ENCODE measurements at places on chromosomes 3 and 15. TPM values are rescaled to one million over a fixed set of nuclear protein-coding genes. Genes with fewer than 3 reads are reported as not detected.

DNA sequence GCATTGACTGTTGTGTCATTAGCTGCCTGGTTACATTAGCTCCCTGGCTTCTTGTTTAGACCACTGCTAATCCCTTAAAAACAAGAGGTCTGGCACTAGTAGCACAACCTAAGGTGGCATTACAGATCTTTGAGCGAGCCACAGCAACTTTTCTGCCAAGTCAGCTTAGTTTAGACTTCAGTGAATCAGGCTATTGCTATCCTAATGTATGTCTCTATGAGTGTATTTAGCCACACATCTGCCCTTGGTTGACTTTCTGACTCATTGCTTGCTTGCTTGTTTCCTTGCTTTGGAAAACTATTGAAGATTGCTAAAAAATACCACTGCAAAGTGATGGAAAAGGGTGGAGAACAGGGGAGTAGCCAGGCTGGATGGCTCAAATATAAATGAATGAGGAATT, 50.2 kb downstream of the CHP1 start:
- no peak for DNase-seq

The SLC7A14 gene
- total RNA-seq = 1.8 TPM

DNA sequence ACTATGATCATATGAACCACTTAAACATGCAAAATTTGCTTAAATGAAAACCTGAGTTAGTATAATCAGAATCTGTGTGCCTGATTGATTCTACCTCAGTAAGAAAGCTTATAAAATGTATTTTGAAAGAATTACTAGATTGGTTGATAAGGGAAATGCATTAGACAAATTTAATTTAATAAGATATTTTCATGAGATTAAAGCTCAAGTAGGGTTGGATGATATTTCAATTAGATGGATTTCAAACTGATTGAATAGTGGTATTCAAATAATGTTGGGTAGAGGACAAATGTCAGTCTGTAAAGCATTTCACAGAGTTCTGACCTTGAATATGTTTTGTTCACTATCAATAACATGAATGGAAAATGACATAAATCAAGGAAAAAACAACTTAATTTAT, 780.4 kb upstream of the ALCAM start:
- no peak for DNase-seq

GRCh38 chr15:85010386-85011159, 28.9 kb downstream of the PDE8A start:
- DNase-seq = no peak

The TRAIP gene
- total RNA-seq = 6.8 TPM

The ISG20 gene
- 1.7 TPM for total RNA-seq

GRCh38 chr15:74906067-74906449, 593 bp downstream of the FAM219B start:
- DNase-seq = no peak

DNA sequence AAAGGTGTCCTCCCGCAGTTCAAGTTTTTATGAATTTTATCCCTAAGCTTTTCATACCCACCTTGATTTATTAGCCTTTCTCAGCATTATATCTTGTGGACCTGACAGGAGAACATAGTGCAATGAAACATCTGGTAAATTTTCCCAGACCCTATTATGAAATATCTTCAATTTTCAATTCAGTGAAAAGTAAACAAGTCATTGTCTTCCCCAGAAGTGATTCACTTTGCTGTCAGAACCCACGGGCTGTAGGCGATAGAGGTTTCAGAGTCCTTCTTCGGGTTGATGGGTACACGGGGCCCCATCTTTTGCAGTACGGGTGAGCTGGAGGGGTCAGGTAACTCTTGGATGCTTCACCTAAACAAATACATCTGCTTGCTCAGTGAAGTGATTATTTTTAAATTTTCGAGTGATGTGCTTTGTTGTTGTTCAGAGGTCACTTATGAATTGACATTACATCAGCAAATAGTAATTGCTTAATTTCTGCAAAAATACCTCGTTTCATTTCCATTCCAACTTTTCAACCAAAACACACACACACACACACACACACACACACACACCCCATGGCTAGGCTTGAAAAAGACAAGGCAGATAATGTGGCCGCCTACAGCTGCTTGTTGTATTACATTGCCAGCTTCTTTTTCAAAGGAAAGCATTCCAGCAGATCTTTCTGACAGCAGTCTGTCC, 102.9 kb downstream of the SEMA6D start:
- no peak for DNase-seq

The MYL3 gene
- 19.8 TPM for total RNA-seq

The CCR3 gene
- total RNA-seq = not detected

DNA sequence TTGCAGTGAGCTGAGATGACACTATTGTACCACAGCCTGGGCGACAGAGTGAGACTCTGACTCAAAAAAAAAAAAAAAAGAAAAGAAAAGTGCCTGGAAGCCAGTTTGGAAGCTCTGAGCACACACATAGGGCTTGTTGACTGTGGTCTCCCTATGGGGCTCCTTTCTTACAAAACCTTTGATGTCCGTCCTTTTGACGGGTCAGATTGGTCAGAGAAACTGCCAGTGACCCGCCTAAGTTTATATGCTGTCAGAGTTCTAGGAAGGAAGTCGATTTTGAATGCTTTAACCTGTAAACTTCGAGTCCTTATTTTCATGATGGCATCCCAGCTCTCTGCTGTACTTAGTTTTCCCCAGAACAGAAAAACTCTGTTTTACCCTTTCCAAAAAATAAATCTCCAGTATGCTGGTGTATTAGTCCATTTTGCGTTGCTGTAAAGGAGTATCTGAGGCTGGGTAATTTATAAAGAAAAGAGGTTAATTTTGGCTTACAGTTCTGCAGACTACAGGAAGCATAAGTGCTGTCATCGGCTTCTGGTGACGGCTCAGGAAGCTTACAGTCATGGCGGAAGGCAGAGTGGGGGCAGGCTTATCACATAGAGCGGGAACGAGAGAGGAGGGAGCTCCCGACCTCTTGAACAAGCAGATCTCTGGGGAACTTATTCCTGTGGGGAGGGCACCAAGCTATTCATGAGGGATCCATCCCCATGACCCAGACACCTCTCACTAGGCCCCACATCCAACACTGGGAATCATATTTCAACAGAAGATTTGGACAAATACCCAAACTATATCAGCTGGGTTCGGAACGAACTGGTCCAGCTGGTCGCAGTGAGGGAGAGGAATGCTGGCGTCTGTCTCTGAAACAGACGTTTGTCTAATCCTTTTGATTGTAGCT, 72.3 kb downstream of the LMLN start:
- DNase-seq = no peak

The RNF13 gene
- total RNA-seq = 162 TPM

DNA sequence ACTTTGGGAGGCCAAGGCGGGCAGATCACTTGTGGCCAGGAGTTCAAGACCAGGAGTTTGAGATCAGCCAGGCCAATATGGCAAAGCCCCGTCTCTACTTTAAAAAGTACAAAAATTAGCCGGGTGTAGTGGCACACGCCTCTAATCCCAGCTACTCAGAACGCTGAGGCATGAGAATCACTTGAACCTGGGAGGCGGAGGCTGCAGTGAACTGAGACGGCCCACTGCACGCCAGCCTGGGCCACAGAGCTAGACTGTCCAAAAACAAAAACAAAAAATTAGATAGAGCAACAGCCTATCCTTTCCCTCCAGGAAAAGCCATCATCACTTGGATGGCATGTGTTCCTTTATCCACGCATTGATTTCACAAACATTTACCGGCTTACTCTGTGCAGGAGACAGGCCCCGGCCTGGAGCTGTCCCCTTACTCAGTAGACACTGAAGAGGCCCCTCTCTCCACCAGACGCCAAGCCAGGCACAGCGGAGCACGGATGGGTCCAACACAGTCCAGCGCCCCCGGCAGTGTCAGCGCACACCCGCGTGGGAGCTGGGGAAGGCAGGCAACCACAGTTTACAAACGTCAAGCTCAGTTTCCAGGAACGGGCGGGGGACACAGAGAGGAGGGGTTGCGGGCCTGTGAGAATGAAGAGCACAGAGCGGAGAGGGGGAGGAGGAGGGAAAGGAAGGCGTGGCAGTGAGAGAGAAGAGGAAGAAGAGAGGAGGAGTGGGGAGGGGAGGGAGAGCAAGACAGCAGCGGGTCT, 3.1 kb downstream of the GP5 start:
- DNase-seq = no peak

The ARRDC4 gene
- 36.7 TPM for total RNA-seq

The CXCR6 gene
- total RNA-seq = 0.63 TPM

- no peak for DNase-seq
Observed at GRCh38 chr3:101780661-101781060, 1.6 kb downstream of the NXPE3 start.

GRCh38 chr15:62497356-62497755, 332.3 kb upstream of the C2CD4B start:
- DNase-seq = no peak

The SCG5 gene
- 14.9 TPM for total RNA-seq

The ROPN1 gene
- total RNA-seq = not detected

DNA sequence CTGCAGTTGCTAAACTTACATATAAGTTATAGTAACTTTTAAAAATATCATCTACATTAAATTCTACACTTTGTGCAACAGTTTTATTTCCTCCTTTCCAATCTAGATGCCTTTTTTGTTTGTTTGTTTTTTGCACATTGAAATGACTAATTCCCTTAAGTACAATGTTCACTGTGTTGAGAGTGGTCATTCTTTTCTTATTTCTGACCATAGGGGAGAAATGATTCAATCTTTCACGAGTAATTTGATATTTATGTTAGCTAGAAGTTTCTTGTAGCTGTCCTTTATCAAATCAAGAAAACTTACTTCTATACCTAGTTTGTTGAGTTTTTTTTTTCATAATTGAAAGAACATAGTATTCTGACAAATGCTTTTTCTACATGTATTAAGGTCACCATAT, 85.0 kb upstream of the CBLB start:
- DNase-seq = no peak

DNA sequence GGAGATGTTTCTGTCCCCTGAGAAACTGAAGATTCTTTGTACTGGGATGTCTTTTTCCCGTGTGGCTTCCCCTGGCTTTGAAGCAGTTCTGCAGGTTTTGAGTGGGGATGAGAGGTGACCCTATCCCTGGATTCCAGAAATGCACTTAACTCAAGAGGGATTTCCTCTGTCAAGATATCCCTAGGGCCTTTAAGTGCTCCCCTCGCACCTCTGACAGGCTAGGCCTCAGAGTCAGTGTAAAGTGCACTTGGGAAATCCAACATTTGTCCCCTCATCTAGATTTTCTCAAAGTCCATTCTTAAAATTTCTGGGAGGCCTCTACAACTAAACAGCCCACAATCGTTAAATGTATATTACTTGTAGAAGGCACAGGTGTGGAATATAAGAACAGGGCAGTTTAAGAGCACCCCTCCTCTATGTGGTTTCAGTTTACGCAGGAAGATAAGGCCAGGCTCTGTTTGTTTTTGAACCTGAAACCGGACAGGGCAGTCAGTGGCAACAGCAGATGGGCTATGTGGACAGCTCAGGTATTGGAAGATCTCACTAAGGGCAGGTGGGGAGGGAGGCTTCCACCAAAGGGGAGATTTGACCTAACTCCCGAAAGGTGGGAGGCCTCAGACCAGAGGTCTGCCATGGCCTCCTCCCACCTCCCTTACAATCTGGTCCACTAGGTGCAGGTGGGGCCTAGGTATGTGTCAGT, 4.8 kb downstream of the C3orf52 start:
- DNase-seq = no peak

GRCh38 chr15:83446904-83447709, at the start of gene SH3GL3:
Gene SH3GL3 (plus strand): TSS chr15:83447341. CDS start chr15:83447534, 193 bp downstream.
- no peak for DNase-seq

- no peak for DNase-seq
Observed at GRCh38 chr3:43773273-43774094, 82.7 kb downstream of the ABHD5 start.

GRCh38 chr3:66028457-66028856, 10.3 kb downstream of the MAGI1 start:
- DNase-seq = no peak

DNA sequence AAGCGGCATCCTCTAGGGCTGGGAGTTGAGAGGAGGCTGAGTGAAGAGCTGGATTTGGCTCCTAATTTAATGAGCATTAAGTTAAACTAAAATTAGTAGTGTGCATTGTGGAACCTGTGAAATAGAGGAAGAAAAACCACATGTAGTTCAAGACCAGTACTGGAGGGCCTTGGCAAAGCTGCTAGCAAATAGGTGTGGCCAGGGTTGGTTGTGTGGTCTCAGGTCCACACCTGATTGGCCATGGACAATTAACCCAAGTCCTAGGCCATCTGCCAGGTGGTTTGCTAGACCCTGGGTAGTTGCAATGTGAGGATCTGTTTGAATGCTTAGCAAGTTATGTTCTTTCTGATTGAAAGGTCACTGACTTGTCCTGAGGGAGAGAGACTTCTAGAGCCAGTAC, 275.5 kb downstream of the PDCD6IP start:
- no peak for DNase-seq

The CHST2 gene
- total RNA-seq = 18.5 TPM

- DNase-seq = no peak
Observed at GRCh38 chr3:77298417-77298816, 258.5 kb downstream of the ROBO2 start.

DNA sequence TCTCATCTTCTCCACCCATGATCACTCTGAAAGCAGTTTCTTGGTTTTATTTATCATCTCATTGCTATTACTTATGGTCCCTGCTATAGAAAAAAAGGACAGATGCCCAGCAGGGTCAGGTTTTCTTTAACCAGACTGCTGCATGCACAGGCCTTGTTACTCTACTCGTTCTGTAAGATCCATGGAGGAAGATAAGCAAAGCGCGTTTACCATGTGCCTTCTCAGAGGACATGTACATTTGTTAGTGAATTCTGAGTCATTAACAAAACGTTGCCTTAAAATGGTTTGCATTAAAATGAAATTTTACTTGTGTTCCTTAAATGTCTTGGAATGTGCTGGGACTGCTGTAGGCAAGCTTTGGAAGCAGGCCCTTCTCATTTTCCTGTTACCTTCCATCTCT, 657.3 kb upstream of the KCNMB2 start:
- no peak for DNase-seq

GRCh38 chr15:25624504-25625177, 185.8 kb upstream of the UBE3A start:
- no peak for DNase-seq

DNA sequence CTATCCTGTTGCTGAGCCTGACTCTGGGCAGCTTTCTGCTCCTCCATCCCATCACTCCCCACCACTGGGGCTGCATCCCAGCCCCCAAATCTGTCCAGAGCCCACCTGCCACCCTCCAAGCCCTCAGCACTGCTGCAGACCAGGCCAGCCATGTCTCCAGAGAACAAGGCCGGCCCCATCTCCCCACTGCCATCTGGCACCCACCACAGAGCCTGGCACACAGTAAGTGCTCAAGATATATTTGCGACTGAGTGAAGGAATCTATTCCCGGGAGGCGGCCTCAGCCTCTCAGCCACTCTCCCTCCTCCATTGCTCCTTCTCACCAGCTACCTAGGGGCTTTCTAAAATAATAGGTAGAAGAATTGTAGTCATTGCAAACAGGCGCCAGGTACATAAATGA, 4.8 kb downstream of the PLXND1 start:
- DNase-seq = no peak

DNA sequence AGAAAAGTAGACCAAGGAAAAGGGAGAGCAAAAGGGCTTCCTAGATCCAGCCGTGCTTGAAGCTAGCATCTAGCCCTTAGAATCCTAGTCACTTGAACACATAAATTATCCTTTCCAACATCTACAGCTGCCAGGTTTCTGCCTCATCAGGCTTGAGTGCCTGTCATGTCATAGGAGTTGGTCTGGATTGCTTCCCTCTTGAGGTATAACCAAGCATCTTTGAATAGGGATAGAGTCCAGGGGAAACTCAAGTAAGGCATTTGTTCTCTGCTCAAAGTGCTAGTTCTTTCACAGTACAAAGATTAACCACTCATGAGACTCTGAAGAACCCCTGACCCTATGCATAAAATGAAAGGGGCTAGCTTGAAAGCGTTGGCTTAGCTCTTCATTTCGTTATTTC, 72.3 kb downstream of the SLCO3A1 start:
- DNase-seq = no peak

Measured in urinary bladder (tissue), 4 donors.